ENCODE measurements at places on chromosomes 11 and 22.

DNA sequence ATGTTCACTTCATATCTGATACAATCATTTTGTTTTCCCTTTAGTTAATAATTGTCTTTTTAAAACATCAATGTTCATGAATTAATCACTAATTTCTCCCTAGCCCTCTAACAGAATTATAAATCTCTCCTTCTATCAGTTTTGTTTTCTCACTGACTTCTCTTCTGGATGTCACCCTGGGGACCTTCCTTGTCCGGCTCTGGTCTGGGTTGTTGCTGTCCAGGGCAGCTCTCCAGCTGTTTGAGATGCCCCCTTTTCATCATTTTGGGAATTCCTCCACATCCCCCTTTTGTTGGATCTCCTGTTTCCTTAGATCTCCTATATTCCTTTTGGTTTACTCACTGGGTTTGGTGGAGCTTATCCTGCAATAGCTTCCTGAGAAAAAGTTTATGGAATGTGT, 35.6 kb upstream of the PSMA1 start:
- no peak for DNase-seq

DNA sequence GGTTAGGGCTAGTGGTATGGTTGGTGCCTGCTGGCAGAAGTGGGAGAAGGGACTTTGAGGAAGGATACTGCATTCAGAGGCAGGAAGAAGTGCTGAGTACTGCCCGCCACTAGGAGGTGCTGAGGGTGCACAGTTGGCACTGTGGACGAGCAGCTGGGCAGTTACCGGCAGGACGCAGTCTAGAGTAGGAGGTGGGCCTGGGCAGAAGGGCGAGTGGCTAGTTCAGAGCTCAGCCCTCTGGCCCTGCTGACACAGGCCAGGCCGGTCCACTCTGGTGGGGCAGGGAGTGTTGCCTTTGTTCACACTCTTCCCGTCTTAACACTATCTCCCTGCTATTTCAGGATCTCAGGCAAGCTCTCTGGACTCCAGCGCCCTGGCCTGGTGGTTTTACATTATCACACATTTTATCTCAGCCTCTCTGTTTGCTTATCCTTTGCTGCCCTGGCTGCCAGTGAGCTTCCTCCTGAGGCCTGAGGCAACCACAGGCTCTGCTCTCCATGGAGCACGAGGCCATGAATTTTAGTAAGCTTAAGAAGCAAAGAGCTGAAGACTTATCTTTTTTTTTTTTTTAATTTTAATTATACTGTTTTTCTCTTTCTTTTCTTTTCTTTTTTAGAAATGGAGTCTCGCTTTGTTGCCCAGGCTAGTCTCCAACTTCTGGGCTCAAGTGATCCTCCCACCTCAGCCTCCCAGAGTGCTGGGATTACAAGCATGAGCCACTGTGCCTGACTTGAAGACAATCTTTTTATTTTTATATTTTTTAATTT, 26.9 kb downstream of the SNAP29 start:
- DNase-seq = peak; percentile 78

- DNase-seq = no peak
Measured at GRCh38 chr22:49699476-49699875, 128.2 kb downstream of the BRD1 start.

- no peak for DNase-seq
Measured at GRCh38 chr11:112795142-112795815, 165.9 kb upstream of the NCAM1 start.

DNA sequence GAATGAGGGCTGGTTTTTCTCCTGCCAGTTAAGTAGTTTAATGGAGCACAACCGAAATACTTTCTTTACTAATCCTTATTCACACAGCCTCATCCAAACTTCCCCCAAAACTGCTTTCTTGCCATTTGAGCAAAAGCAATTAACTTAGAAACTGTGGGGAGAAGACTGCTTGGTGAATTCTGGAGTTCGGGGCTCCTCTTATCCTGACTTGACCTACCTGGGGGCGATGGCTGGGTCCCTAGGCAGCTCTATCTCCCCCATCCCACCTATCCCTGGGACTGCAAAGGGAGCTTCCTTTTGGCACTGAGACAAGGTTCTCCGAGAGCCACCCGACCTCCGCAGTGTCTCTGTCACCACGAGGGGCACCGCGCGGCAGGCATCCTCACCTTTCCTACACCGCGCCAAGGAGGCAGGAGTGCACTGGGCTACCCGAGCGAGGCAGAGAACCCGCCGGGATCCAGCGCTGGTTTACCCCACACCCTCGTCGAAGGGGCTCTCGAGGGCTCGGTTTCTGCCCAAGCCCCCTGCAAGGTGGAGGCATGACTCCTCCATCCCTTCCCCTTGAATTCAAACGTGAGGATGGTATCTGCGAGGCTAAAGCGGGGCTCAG, 759 bp downstream of the DESI1 start:
- no peak for DNase-seq
